ENCODE measurements at places on chromosomes 7 and 10.

GRCh38 chr7:155999631-156000489 lies 187.6 kb upstream of the SHH start:
- no peak for DNase-seq

DNA sequence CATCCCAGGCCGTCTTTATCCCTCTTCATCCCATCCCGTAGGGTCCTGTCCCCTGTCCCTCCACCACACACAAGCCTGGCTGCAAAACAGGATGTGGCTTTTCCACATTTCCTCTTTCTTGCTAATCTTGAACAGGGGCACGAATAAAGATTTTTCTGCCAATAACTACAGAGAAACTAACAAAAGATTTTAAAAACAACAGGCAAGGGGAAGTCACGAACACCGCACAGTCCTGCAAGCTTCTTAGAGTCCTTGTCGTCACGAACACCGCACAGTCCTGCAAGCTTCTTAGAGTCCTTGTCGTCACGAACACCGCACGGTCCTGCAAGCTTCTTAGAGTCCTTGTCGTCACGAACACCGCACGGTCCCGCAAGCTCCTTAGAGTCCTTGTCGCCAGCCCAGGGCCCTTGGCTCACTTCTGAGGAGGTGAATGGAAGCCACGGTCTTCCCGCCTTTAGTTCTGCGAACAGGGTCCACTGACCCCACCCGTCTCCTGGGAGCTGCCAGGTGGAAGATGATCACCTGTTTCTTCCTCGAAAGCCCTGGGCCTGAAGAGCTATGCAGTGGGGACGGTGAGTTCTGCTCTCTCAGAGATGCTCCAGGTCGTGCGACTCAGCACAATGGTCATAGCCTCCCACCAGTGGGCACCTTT lies 10.3 kb upstream of the INSIG1 start:
- DNase-seq, result no peak

GRCh38 chr10:69209787-69210484 lies 10.2 kb upstream of the HKDC1 start:
- DNase-seq, result no peak

DNA sequence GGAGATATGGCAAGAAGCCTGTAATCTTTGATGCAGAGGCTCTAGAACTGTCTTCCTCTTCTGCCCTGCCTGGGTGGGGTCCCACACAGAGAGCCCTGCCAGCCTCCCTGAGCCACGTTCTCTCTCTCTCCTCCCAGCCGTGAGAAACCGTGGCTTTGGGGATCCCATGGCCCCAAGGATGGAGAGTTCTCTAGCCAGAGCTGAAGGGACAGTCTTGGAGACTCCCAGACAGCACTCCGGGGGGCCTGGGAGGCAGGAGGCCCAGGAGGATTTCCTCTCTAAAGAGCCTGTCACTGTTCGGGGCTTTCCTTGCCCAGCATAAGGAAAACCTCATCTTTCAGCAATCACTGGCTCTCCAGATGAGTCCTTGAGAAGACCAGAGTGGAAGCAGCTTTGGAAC lies 227.1 kb downstream of the ARHGAP12 start:
- no peak for DNase-seq
